ENCODE measurements at places on chromosomes 6 and 20. TPM values are rescaled to one million over a fixed set of nuclear protein-coding genes. Genes with fewer than 3 reads are reported as not detected.

DNA sequence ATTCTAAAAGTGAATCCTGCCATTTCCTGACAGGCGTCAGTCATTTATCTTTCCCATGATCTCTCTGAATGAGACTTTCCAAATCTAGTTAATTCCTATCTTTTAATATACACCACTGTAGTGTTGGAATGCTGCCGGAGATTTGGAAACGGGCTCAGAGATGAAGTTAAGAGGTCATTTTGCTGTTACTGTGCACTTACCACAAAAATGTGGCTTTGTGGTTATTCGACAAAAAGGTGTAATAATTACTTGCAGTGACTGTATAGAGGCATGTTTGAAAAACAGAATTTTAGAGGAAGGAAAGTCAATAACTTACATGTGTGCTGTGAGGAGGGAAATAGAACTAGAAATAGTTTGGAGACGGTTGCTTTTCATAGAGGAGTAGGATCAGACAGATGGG is 460.2 kb upstream of the BTBD3 start:
- no peaks in the 10 kb centered on the region for H3K36me3 ChIP-seq
- H3K27me3 ChIP-seq, result no peaks in the 10 kb centered on the region
- H3K27ac ChIP-seq, result no peak overlapping the region
- no peaks in the 10 kb centered on the region for H3K4me1 ChIP-seq

GTSF1L gene
- not detected for total RNA-seq

GRCh38 chr20:9458138-9458796 is 56.1 kb upstream of the LAMP5 start:
- no peak for DNase-seq
- no peak overlapping the region for H3K27ac ChIP-seq
- H3K4me3 ChIP-seq, result no peak overlapping the region

DNA sequence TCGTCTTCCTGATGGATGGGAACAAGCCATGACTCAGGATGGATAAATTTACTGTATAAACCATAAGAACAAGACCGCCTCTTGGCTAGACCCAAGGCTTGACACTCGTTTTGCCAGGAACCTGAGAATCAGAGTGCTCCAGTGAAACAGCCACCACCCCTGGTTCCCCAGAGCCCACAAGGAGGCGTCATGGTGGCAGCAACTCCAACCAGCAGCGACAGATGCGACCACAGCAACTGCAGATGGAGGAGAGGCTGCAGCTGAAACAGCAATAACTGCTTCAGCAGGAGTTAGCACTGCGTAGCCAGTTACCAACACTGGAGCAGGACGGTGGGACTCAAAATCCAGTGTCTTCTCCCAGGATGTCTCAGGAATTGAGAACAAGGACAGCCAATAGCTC is 100.9 kb upstream of the SAMD5 start:
- no peaks in the 10 kb centered on the region for H3K27me3 ChIP-seq
- H3K4me3 ChIP-seq, result no peak overlapping the region
- no peak overlapping the region for H3K27ac ChIP-seq
- no peak for DNase-seq
- H3K4me1 ChIP-seq, result no peaks in the 10 kb centered on the region

NHLRC1 gene
- total RNA-seq, result 0.09 TPM

GRCh38 chr6:42690151-42690702 is 32.2 kb downstream of the PRPH2 start:
- H3K27me3 ChIP-seq, result no peaks in the 10 kb centered on the region
- no peak overlapping the region for H3K4me3 ChIP-seq
- H3K36me3 ChIP-seq, result peaks cover 74% of the 10 kb centered on the region
- peak overlapping the region; percentile 69 for H3K27ac ChIP-seq
- DNase-seq, result no peak

GRCh38 chr20:53419693-53420460 is 173.8 kb downstream of the ZNF217 start:
- peaks cover 1% of the 10 kb centered on the region for H3K27me3 ChIP-seq
- H3K4me1 ChIP-seq, result no peaks in the 10 kb centered on the region
- peaks cover 5% of the 10 kb centered on the region for H3K36me3 ChIP-seq
- DNase-seq, result no peak
- H3K27ac ChIP-seq, result no peak overlapping the region
- no peak overlapping the region for H3K4me3 ChIP-seq

DNA sequence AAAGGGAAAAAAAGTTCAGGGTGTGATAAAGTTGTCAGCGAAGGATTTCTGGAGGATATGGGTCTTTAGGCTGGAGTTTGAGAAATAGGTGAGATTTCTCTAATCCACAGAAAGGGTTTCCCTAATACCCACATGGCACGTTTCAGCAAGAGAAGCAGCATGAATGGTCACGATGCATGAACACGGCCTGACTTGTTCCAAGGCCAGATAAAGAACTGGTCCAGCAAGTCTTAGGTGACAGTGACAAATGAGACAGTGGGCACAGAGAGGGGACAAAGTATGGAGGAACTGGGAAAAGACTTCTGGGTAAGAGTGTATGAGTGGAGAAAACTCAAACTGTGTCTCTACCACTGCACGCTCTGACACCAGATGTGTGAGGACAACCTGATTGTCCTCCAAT is 262.0 kb upstream of the FOXQ1 start:
- peaks cover 21% of the 10 kb centered on the region for H3K27me3 ChIP-seq
- no peaks in the 10 kb centered on the region for H3K4me1 ChIP-seq
- no peak overlapping the region for H3K27ac ChIP-seq
- no peak overlapping the region for H3K4me3 ChIP-seq
- DNase-seq, result no peak

DNA sequence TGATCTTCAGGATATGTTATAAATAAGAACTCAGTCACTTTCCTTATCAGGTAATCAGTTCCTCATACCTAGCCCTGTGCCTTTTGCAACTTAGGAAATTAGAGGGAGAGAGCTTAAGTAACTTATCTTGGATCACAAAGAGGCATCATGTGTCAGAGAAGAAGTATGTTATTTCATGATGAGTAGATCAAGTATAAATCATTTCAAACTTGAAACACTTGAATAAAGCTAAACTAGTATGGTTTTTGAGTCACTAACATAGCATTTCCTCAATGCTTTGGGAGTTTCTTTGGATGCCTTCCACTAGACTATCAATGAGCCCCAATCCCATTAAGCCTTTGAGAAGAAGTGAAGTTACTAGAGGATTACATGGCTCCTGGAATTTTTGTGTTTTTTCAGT is 102.6 kb upstream of the TNFAIP3 start:
- H3K27me3 ChIP-seq, result no peaks in the 10 kb centered on the region
- no peak for DNase-seq
- H3K4me3 ChIP-seq, result no peak overlapping the region
- H3K36me3 ChIP-seq, result peaks cover 2% of the 10 kb centered on the region
- peaks cover 25% of the 10 kb centered on the region for H3K4me1 ChIP-seq

GRCh38 chr6:20542927-20543602 is 8.8 kb downstream of the CDKAL1 start:
- H3K27ac ChIP-seq, result peak overlapping the region; percentile 88
- peak; percentile 82 for DNase-seq
- H3K27me3 ChIP-seq, result no peaks in the 10 kb centered on the region
- peaks cover 43% of the 10 kb centered on the region for H3K4me1 ChIP-seq
- H3K36me3 ChIP-seq, result peaks cover 47% of the 10 kb centered on the region
- peak overlapping the region; percentile 38 for H3K4me3 ChIP-seq

CD109 gene
- total RNA-seq, result 23.6 TPM

GRCh38 chr6:47438481-47439347 is 38.9 kb upstream of the CD2AP start:
- H3K36me3 ChIP-seq, result no peaks in the 10 kb centered on the region
- H3K27ac ChIP-seq, result no peak overlapping the region
- H3K4me1 ChIP-seq, result no peaks in the 10 kb centered on the region
- no peak overlapping the region for H3K4me3 ChIP-seq
- peaks cover 9% of the 10 kb centered on the region for H3K27me3 ChIP-seq

GRCh38 chr6:12648171-12648570 is 68.4 kb upstream of the PHACTR1 start:
- H3K27ac ChIP-seq, result no peak overlapping the region
- H3K4me3 ChIP-seq, result no peak overlapping the region
- no peak for DNase-seq
- no peaks in the 10 kb centered on the region for H3K36me3 ChIP-seq

Measured in activated CD4-positive, alpha-beta T cell treated with anti-CD3 and anti-CD28 coated beads, Interleukin-2, amount 10 ng/mL, durations not matched to agents 24 days and 14 days (primary cell).